Cerebellum (tissue), 4 donors: ENCODE measurements at places on chromosomes 6 and 20. TPM values are rescaled to one million over a fixed set of nuclear protein-coding genes. Genes with fewer than 3 reads are reported as not detected.

Gene NT5E
- total RNA-seq = 4.2 TPM

Gene SERPINB1
- total RNA-seq = 2.9 TPM

Gene ELOVL2
- 22.0 TPM for total RNA-seq

Gene IL20RA
- 0.36 TPM for total RNA-seq

Gene ENPP4
- total RNA-seq = 30.3 TPM

Gene FAM120B
- total RNA-seq = 42.6 TPM

Gene UBE2J1
- total RNA-seq = 38.4 TPM

Gene ANKRD66
- total RNA-seq = 0.27 TPM

Gene CGA
- total RNA-seq = 0.82 TPM

Gene PDE7B
- 4.1 TPM for total RNA-seq

Gene PAX1
- not detected for total RNA-seq

Gene TBPL1
- 42.2 TPM for total RNA-seq

Gene PLN
- 0.45 TPM for total RNA-seq

Gene CALHM4
- not detected for total RNA-seq

Gene QRSL1
- 20.7 TPM for total RNA-seq

Gene TXLNB
- total RNA-seq = 0.73 TPM

Gene ARMC2
- 22.7 TPM for total RNA-seq

Gene TRERF1
- total RNA-seq = 6.4 TPM

Gene HLA-DQA1
- not detected for total RNA-seq

Gene FAM217B
- 10.1 TPM for total RNA-seq

Gene FERMT1
- 1.1 TPM for total RNA-seq

Gene PTK6
- total RNA-seq = not detected
